ENCODE measurements at places on chromosomes 2 and 18.

GRCh38 chr2:64137567-64137966 is 6.7 kb downstream of the PELI1 start:
- H3K27ac ChIP-seq: no peak overlapping the region
- H3K27me3 ChIP-seq: no peaks in the 10 kb centered on the region
- no peaks in the 10 kb centered on the region for H3K4me1 ChIP-seq
- H3K4me3 ChIP-seq: no peak overlapping the region
- peaks cover 7% of the 10 kb centered on the region for H3K36me3 ChIP-seq

GRCh38 chr2:95025406-95026319 is at the start of gene MAL:
MAL (plus strand) TSS chr2:95025708; CDS start chr2:95025793, 85 bp downstream.
- H3K4me3 ChIP-seq: peak within 1 kb of the TSS; percentile 49
- no peaks in the 10 kb centered on the region for H3K36me3 ChIP-seq
- H3K27ac ChIP-seq: no peak within 1 kb of the TSS
- H3K27me3 ChIP-seq: peaks cover 35% of the 10 kb centered on the region
- H3K4me1 ChIP-seq: peaks cover 7% of the 10 kb centered on the region
- no peak for DNase-seq

DNA sequence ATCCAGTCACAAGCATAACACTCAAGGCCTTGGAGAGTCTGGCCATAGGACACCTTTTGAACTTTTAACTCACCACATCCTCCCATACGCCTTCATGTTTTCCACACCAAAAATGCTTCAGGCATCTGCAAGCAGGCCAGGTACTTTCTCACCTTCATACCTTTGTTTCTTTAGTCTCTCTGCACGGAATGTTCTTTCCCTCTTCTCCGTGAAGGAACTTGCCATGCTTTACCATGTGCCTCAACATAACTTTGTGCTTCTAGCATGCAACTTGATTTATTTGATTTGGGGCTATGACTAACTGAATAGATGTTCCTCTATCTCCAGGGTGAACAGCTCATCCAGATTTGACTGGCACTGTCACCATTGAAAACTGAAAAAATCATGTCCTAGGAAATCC is 141.7 kb upstream of the ACVR2A start:
- DNase-seq: no peak
- no peak overlapping the region for H3K4me3 ChIP-seq
- H3K27me3 ChIP-seq: no peaks in the 10 kb centered on the region

GRCh38 chr2:133789743-133790142 is 221.5 kb upstream of the NCKAP5 start:
- no peaks in the 10 kb centered on the region for H3K4me1 ChIP-seq
- DNase-seq: no peak
- 0 out of 2 replicates have a peak, but pooled peaks cover 2% of the 10 kb centered on the region for H3K27me3 ChIP-seq
- no peaks in the 10 kb centered on the region for H3K36me3 ChIP-seq
- H3K27ac ChIP-seq: no peak overlapping the region

DNA sequence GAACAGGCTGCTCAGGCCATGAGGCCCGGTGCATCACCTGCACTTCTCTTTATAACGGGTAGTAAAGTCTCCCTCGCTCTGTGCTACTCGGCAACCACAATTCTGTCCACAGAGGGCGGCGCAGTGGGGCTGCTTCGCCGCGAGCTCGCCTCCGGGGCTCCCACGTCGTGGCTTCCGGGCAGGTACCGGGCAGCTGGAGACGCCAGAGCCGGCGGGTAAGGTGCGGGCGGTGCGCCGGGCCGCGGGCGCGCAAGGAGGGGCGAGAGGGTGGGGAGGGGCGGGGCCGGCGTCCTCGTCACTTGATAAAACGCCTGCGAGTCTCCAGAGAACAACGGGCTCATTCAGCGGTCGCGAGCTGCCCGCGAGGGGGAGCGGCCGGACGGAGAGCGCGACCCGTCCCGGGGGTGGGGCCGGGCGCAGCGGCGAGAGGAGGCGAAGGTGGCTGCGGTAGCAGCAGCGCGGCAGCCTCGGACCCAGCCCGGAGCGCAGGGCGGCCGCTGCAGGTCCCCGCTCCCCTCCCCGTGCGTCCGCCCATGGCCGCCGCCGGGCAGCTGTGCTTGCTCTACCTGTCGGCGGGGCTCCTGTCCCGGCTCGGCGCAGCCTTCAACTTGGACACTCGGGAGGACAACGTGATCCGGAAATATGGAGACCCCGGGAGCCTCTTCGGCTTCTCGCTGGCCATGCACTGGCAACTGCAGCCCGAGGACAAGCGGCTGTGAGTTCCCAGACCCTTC is at the start of gene ITGA6:
Gene ITGA6, plus strand, starts transcription at position 331 of the 734 bp plus-strand sequence.
- H3K36me3 ChIP-seq: no peaks in the 10 kb centered on the region
- H3K27ac ChIP-seq: peak within 1 kb of the TSS; percentile 70
- no peaks in the 10 kb centered on the region for H3K27me3 ChIP-seq
- DNase-seq: peak; percentile 82
- peak within 1 kb of the TSS; percentile 83 for H3K4me3 ChIP-seq
- peaks cover 5% of the 10 kb centered on the region for H3K4me1 ChIP-seq

GRCh38 chr2:17627434-17627833 is 86.9 kb downstream of the VSNL1 start:
- DNase-seq: no peak
- H3K27me3 ChIP-seq: no peaks in the 10 kb centered on the region
- H3K4me1 ChIP-seq: no peaks in the 10 kb centered on the region
- no peaks in the 10 kb centered on the region for H3K36me3 ChIP-seq

DNA sequence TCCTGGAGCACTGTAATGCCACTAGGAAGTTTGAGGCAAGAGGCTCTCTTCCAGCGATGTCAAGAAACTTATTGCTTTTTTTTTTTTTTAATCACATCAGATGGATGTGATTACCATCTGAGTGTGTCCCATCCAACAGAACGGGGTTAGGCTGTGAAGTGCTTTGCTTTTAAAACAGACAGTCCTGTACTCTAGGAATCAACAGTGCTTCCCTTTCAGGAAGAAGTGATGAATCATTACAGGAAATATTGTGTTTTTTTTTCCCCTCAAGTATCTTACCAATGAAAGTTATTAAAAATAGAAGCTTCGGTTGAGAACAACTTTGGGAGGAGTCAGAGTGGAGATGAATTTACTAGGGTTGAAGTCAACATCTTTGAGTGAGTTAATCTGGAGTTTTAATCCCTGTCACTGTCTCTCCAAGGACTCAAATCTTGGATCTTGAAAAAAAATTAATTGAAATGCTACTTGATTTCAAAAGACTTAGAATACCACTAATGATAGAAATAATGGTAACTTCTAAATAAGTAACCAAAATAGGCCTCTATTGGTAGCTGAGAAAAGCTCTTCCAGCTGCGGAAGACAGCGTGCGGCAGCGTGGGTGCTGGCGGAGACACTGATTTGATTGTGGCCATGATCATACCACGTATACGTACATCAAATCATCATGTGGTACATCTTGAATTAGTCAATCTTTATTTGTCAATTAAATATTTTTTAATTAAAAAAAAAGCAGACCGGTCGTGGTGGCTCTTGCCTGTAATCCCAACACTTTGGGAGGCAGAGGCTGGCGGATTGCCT is 45.5 kb downstream of the GATA6 start:
- H3K36me3 ChIP-seq: no peaks in the 10 kb centered on the region
- no peaks in the 10 kb centered on the region for H3K4me1 ChIP-seq
- peaks cover 11% of the 10 kb centered on the region for H3K27me3 ChIP-seq

- H3K27me3 ChIP-seq: no peaks in the 10 kb centered on the region
- H3K4me3 ChIP-seq: no peak overlapping the region
- no peak overlapping the region for H3K27ac ChIP-seq
- DNase-seq: no peak
- H3K36me3 ChIP-seq: peaks cover 28% of the 10 kb centered on the region
Observed at GRCh38 chr2:117936871-117937428, 76.9 kb downstream of the CCDC93 start.

GRCh38 chr2:215594766-215595165 is 158.9 kb upstream of the FN1 start:
- no peaks in the 10 kb centered on the region for H3K36me3 ChIP-seq
- no peaks in the 10 kb centered on the region for H3K27me3 ChIP-seq
- H3K4me1 ChIP-seq: no peaks in the 10 kb centered on the region
- H3K4me3 ChIP-seq: no peak overlapping the region
- H3K27ac ChIP-seq: no peak overlapping the region

DNA sequence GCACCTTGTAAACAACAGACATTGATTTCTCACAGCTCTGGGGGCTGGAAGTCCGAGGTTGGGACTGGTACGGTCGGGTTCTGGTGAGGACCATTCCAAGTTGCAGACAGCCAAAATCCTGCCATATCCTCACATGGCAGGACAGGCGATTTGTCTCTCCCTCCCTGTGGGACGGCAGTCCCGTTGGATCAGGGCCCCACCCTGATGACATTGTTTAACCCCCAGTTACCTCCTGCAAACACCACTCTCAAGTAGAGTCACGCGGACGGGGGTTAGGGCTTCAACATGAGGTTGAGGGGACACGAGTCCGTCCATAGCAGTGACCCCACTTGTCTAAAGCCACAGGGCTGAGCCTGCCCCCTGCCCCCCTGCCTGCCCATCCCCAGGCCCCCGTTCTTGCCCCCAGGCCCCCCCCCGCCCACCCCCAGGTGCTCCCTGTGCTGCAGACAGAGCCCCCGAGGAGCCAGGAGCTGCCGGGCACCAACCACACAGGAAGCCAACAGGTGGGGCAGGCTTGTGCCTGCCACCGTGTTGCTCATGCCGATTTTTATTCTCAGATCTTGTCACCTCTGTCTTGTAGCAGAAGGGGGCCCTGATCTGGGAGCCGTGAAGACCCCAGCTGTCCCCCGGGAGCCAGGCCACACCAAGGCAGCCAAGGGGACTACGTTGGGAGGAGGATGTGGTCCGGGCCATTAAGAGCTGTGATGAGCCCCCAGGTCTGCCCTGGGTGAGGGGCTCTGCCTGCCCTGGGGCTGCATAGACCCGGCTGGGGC is 82.2 kb downstream of the NFATC1 start:
- H3K27ac ChIP-seq: no peak overlapping the region
- no peak overlapping the region for H3K4me3 ChIP-seq
- DNase-seq: no peak

GRCh38 chr18:24271381-24272228 is 126.0 kb downstream of the OSBPL1A start:
- H3K4me1 ChIP-seq: no peaks in the 10 kb centered on the region
- no peaks in the 10 kb centered on the region for H3K36me3 ChIP-seq
- peak; percentile 66 for DNase-seq
- no peaks in the 10 kb centered on the region for H3K27me3 ChIP-seq
- peak overlapping the region; percentile 50 for H3K27ac ChIP-seq

DNA sequence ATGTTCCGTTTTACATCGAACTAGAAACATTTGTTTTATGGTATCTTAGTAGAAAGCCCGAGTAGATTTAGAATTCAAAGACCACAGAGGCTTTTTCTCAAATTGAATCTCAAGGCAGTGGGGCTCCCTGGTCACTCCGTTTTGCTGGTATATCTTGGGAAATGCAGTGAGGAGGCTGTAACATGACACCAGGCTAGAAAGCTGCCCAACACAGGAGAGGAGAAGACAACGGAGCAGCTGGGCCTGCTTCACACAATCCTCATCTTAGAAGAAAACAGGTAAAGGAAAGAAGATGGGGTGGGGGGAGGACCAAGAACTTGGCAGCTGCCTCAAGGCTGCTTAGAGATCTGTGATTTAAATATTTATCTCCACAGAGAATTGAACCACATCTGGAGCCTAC is 38.3 kb upstream of the EPB41L3 start:
- H3K4me3 ChIP-seq: no peak overlapping the region
- H3K27ac ChIP-seq: no peak overlapping the region
- H3K27me3 ChIP-seq: no peaks in the 10 kb centered on the region
- no peak for DNase-seq
- H3K36me3 ChIP-seq: no peaks in the 10 kb centered on the region

GRCh38 chr2:216793386-216793785 is 66.5 kb downstream of the TNP1 start:
- DNase-seq: no peak
- no peaks in the 10 kb centered on the region for H3K4me1 ChIP-seq
- no peak overlapping the region for H3K27ac ChIP-seq
- H3K4me3 ChIP-seq: no peak overlapping the region
- H3K36me3 ChIP-seq: no peaks in the 10 kb centered on the region

DNA sequence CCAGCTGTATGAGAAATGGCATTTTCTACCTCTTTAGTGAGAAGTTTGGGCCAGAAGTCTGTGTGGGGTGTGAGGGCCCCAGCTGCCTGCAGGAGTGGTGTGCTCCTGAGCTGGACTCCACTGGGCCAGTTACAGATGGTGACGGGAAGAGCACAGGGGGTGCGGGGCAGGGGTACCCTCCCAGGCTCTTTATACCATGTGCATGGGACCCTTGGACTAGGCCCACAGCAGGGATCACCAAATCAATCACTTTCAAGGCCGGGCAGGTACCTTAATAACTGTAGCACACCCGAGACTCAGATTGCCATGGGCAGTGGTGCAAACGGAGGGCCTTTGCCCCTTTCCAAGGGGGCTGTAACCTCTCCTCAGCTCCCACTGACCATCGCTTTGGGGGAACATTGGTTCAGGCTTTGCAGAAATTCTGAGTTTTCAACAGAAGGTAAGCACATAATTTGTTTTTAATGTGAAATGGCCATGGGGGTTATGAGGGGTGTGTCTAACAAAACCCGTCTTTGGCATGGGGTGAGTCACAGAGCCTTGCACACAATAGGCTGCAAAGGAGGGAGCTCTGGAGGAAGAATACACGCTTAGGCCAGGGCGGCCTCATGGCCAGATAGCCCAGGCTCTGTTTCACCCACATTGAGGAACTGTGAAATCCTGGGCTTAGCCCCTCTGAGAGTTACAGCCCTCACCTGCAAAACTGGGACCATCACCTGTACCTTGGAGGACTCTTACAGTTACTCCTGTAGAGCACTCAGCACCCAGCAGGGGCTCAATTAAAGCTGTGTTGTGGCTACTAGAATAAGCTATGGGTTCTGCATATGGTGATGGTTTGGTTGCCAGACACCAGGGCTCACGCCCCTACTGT is 141.0 kb upstream of the BCL2L11 start:
- H3K27ac ChIP-seq: no peak overlapping the region
- H3K4me3 ChIP-seq: no peak overlapping the region
- no peak for DNase-seq

GRCh38 chr18:44592639-44593038 is 88.0 kb upstream of the SETBP1 start:
- no peaks in the 10 kb centered on the region for H3K27me3 ChIP-seq
- H3K27ac ChIP-seq: no peak overlapping the region
- no peaks in the 10 kb centered on the region for H3K4me1 ChIP-seq
- no peak overlapping the region for H3K4me3 ChIP-seq
- H3K36me3 ChIP-seq: no peaks in the 10 kb centered on the region

GRCh38 chr2:158464426-158465281 is 7.9 kb downstream of the PKP4 start:
- H3K4me3 ChIP-seq: no peak overlapping the region
- peaks cover 4% of the 10 kb centered on the region for H3K4me1 ChIP-seq
- DNase-seq: no peak
- no peak overlapping the region for H3K27ac ChIP-seq
- H3K36me3 ChIP-seq: no peaks in the 10 kb centered on the region

DNA sequence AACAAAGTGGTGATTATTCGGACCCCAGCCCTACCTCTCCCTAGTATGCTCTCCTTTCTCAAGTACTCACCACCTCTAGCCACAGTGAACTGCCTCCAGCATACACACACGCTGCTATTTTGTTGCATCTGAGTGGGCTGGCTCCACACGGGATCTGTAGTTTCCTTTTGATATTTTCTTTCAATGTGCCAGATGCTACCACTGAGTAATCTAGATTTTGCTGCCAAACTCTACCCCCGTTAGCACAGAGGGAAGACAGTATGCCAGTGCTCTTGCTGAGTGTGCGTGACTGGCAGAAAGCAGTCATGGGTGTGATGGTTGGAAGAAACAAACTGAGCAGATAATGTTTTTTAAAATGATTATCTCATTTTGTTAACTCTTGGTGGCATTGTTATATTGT is 11.6 kb downstream of the CFLAR start:
- H3K27ac ChIP-seq: no peak overlapping the region
- no peak for DNase-seq
- peaks cover 2% of the 10 kb centered on the region for H3K4me1 ChIP-seq
- H3K27me3 ChIP-seq: no peaks in the 10 kb centered on the region

- no peaks in the 10 kb centered on the region for H3K36me3 ChIP-seq
- no peak overlapping the region for H3K27ac ChIP-seq
- H3K4me1 ChIP-seq: peaks cover 6% of the 10 kb centered on the region
- DNase-seq: no peak
- H3K27me3 ChIP-seq: no peaks in the 10 kb centered on the region
Observed at GRCh38 chr2:171271386-171271785, 110.7 kb upstream of the TLK1 start.
